ENCODE measurements at places on chromosomes 16 and 17. TPM values are rescaled to one million over a fixed set of nuclear protein-coding genes. Genes with fewer than 3 reads are reported as not detected.

- no peak for DNase-seq
Observed at GRCh38 chr17:42348104-42348503, 40.1 kb downstream of the STAT3 start.

Gene ACOX1
- total RNA-seq, result 71.8 TPM

GRCh38 chr17:45170931-45171337 lies 9.3 kb downstream of the HEXIM2 start:
- DNase-seq, result peak; percentile 87

GRCh38 chr17:67725373-67725791 lies 7.6 kb downstream of the NOL11 start:
- DNase-seq, result no peak

DNA sequence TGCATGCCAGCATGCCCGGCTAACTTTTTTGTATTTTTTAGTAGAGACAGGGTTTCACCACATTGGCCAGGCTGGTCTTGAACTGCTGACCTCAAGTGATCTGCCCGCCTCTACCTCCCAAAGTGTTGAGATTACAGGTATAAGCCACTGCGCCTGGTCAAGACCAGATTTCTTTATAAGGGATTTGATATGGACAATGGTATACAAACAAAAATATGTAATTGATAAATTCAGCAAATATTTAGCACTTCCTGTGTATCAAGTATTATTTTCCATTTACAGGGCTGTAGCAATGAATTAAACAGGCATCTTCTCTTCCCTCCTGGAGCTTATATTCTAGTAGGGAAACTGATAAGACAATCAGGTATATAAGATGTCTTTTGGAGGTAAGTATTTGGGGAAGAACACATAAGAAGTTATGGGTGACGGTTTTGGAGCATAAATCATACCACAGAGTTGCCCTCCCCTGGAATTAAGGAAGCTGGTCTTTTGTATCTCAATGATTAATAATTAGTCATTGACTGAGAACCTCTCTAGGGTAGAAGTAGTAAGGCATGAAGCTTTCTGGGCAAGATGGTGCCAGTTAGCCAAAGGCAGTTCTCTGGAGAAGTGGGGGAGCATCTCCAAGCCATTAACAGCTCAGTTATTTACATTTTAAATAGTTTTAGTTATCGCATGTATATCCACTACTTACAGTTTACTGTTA lies 35.8 kb downstream of the TANC2 start:
- DNase-seq, result no peak

DNA sequence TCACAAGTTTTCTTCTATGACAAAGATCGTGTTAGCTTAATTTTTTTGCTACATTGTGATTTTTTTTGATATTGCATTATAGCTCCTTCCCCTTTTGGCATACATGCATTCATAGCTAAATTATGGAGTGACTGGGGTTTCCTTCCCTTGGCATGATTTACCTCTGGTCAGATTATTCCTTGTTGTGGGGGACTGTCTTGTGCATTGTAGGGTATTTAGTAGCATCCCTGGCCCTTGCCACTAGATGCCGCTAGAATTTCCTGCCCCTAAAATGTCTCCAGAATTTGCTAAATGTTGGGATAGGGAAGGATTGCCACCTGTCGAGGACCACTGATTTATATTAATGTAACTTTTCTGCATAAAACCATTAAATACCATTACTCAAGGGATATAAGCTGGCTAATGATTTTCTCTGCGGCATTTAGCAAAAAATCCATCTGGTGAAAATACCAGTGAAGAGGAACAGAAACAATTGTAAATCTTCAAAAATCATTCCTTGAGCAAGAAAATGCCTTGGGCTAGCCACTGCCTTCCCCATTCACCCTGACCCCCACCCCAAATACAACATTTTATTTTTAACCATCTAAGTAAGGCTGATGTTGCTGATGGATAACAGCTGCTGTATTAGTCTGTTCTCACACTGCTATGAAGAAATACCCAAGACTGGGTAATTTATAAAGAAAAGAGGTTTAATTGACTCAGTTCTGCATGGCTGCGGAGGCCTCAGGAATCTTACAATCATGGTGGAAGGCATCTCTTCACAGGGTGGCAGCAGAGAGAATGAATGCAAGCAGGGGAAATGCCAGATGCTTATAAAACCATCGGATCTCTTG lies 195.2 kb downstream of the MAP2K6 start:
- DNase-seq, result peak; percentile 30

- DNase-seq, result no peak
Observed at GRCh38 chr17:9079461-9080103, 58.3 kb downstream of the NTN1 start.

Gene PPY
- total RNA-seq, result not detected
